Stimulated activated CD8-positive, alpha-beta memory T cell treated with anti-CD3 and anti-CD28 coated beads, Interleukin-2, amount 100 ng/mL, for 48 hours (primary cell): ENCODE measurements at places on chromosomes 12 and 14.

DNA sequence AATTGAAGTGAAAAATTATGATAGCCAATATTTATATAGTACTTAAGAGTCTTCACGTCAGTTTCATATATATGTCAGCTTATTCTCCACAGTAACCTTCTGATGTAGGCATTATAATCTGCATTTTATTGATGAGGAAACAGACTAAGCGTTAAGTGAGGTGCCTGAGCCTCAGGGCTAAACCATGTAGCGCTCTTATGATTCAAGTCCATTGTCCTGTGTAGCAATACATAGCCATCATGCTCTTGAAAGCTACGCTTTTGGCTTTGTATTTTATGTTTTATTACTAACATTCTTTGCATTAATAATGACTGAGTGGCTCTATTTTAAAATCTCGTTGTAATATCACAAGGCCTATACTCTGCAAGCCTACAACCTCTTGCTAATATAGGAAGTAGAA, 79.0 kb downstream of the ANO6 start:
- no peak for DNase-seq

DNA sequence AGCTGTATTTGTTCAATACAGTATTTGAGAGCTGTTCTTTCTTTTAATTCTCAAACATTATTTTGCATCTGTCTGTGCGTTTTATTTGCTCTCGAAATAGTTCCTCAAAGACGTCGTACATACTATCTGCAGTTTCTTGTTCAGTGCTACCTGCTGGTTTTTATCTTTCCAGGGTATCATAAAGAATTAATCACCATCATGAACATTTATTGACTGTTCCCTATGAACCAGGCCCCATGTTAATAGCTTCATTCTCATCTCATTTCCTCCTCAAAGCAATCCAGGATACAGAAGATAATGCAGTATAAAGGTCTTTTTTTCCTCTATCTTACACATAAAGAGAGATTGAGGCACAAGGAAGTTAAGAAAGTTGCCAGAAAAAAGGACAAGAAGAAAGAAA, 211.8 kb downstream of the DACT1 start:
- DNase-seq: no peak

GRCh38 chr14:64880221-64881121, 764 bp upstream of the SPTB start:
- DNase-seq: peak; percentile 51

- DNase-seq: no peak
These were observed 9.4 kb upstream of the ACVR1B start for GRCh38 chr12:51942056-51942455.

- no peak for DNase-seq
These were observed 140.0 kb downstream of the KICS2 start for GRCh38 chr12:64082116-64082515.

GRCh38 chr12:72226510-72226909, 45.7 kb upstream of the TRHDE start:
- DNase-seq: no peak

DNA sequence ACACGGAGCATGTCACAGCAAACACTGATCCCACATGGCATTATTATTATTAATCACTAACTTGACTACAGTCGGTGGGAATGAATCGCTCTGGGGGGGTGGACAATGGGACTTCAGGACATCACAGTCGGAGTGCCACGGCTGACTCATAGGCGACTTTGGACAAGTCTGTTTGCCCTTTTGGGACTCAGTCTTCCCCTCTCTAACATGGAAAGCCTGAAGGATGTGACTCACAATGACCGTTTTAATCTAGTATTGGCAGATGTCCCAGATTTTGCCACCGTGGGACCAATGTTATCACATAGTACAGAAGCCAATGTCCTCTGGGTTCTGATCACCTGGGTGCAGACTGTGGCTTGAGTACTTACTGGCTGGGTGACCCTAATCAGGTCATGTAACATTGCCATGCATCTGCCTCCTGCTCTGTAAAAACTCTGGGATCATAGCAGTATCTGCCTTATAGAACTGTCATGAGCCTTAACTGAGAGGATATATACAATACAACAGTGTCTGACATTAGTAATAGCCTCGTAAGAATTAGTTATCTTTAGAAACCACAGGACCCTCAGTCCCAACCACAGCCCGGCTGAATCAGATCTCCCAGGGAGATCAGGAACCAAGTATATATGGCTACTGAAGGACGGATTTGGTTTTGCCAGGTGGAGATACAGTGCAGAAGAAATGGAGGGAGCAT, 362.6 kb downstream of the BCL11B start:
- DNase-seq: no peak

- DNase-seq: no peak
These were observed 2.6 kb downstream of the EEF1AKMT3 start for GRCh38 chr12:57775044-57775443.

- no peak for DNase-seq
These were observed 124.3 kb downstream of the FBXL14 start for GRCh38 chr12:1470051-1470450.

GRCh38 chr12:89789862-89790261, 81.2 kb upstream of the ATP2B1 start:
- DNase-seq: no peak

- no peak for DNase-seq
These were observed 398.4 kb downstream of the NUAK1 start for GRCh38 chr12:105740369-105740768.

DNA sequence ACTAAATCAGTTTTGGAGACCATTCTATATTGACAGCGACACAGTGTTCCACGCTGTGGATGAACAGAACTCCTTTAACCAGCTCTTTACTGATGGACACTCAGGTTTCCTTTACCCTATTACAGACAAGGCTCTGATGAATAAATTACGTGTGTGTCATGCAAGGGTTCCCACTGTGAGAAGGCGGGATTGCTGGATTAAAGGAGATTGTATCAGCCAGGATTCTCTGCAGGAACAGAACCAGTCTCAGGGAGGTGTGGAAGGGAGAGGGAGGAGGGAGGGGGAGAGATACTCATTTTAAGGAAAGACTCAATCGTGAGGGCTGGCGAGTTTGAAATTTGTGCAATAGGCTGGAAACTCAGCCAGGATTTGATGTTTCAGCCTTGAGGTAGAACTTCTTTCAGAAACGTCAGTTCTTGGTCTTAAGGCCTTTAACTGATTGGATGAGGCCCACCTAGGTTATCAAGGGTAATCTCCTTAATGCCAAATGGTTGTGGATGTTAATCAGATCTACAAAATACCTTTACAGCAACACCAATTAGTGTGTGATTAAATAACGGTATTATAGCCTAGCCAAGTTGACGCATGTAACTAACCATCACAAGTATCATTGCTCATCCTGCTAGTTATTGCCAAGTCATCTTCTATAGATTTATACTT, 104.0 kb downstream of the GCH1 start:
- DNase-seq: no peak

- no peak for DNase-seq
These were observed 131.8 kb downstream of the NEDD1 start for GRCh38 chr12:97038834-97039233.

GRCh38 chr12:32033406-32033805, 73.2 kb upstream of the BICD1 start:
- no peak for DNase-seq

DNA sequence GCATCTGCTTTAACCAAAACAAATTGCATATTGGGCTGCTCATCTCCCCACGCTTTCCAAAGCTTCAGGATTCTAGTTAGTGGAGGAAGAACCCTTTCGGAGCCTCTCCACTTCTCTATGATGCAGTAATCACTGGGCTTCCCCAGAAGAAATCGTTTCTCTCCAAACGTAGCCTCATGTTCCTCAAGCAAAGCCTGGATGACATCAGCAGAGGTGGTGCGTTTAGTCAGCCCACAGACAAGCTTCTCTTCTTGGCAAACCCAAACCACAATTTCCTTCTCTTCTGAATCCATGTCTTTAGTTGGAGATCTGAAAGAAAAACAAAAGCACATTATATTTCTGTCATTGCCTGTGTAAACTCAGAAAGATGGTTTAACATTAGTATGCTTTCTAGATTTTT, 30.6 kb downstream of the RASSF9 start:
- no peak for DNase-seq

DNA sequence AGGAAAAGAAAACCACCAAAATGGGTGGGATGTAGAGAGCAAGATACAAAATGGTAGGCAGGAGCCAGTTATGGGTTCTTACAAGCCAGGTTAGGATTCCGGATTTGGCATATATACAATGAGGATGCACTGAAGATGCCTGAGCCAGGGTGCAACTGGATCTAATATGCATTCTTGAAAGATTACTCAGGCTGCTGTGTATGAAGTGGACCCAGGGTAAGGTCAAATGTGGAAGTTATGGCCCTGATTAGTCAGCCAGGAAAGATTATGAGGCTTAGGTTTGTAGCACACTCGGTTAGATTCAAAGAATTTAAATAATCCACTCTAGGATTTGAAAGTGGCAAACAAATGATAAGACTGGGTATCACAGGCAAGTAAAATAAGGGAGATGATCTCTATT, 1750.7 kb upstream of the FLRT2 start:
- no peak for DNase-seq

- no peak for DNase-seq
These were observed 127.8 kb downstream of the FBXL14 start for GRCh38 chr12:1466481-1467154.

- no peak for DNase-seq
These were observed 37.1 kb downstream of the CMAS start for GRCh38 chr12:22083167-22083566.

DNA sequence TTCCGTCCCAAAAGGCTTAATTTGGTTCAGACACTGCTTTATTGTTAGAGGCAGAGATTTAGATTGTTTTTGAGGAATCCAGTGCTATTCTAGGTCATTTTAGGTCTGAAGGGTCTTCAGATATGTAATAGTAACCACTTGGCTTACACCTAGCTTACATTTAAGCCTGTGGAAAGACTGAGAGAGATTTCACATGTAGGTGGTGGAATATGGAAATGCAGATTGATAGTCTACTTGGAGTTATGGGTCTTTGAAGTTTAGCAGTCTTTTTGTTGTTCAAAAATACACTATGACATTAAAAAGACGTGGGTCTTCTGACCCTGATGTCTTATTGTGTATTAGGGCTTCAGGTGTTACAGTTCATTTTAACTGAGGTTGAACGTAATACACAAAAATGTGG, 51.4 kb upstream of the CCT2 start:
- DNase-seq: no peak

GRCh38 chr12:116319898-116320621, 42.6 kb upstream of the MED13L start:
- DNase-seq: peak; percentile 9

DNA sequence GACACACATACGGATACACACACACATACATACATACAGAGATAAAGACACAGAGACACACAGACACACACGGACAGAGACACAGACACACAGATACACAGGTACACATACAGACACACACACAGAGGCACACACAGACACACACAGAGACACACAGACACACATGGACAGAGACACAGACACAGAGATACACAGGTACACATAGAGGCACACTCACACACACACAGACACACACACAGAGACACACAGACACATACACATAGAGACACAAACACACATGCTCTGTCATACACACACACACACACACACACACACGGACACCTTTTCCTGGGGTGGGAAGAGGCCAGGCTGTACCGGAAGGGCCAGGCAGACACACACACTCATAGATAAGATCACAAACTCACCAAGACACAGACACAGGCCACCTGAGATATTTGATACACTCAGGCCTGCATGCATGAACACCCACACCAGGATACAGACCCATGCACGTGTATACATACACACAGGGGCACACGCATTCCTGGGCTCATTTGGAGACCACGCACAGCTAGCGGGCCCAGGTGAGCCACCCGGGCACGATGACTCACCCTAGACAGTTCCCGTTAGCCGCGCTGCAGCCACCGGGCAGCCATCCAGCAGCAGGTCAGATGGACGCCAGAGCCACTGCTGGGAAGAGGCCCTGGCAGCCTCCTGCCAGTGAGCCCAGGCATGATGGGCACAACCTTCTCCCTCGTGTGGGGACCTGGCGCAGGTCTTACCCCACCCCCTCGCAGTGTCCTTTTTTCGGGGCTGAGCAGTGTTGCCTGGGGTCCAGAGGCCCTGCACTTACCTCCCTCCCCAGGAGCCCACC, 1.8 kb upstream of the AHNAK2 start:
- no peak for DNase-seq

- no peak for DNase-seq
These were observed 267.4 kb downstream of the ADAMTS20 start for GRCh38 chr12:43284486-43285158.
